Aorta (tissue), 5 donors: ENCODE measurements at places on chromosomes 2 and 18. TPM values are rescaled to one million over a fixed set of nuclear protein-coding genes. Genes with fewer than 3 reads are reported as not detected.

NIFK gene
- 32.8 TPM for polyA plus RNA-seq

CELF4 gene
- 0.51 TPM for polyA plus RNA-seq

CFAP65 gene
- not detected for polyA plus RNA-seq

CDH2 gene
- 12.6 TPM for polyA plus RNA-seq

ACTG2 gene
- polyA plus RNA-seq: 301 TPM

IL1F10 gene
- not detected for polyA plus RNA-seq

UGT1A8 gene
- polyA plus RNA-seq: 1.0 TPM

FAM110C gene
- 1.00 TPM for polyA plus RNA-seq

PAX8 gene
- 1.00 TPM for polyA plus RNA-seq

ABCG8 gene
- polyA plus RNA-seq: not detected

TBR1 gene
- polyA plus RNA-seq: not detected

NGEF gene
- 10.1 TPM for polyA plus RNA-seq

TGFA gene
- 0.13 TPM for polyA plus RNA-seq

UGT1A6 gene
- polyA plus RNA-seq: not detected

TMEM17 gene
- 0.79 TPM for polyA plus RNA-seq

ACKR3 gene
- 37.5 TPM for polyA plus RNA-seq

VPS4B gene
- polyA plus RNA-seq: 26.2 TPM

PSMA8 gene
- polyA plus RNA-seq: not detected

CERS6 gene
- 4.6 TPM for polyA plus RNA-seq

FBXO41 gene
- 1.2 TPM for polyA plus RNA-seq

TGIF1 gene
- polyA plus RNA-seq: 35.1 TPM
